ENCODE measurements at places on chromosomes 2 and 18.

DNA sequence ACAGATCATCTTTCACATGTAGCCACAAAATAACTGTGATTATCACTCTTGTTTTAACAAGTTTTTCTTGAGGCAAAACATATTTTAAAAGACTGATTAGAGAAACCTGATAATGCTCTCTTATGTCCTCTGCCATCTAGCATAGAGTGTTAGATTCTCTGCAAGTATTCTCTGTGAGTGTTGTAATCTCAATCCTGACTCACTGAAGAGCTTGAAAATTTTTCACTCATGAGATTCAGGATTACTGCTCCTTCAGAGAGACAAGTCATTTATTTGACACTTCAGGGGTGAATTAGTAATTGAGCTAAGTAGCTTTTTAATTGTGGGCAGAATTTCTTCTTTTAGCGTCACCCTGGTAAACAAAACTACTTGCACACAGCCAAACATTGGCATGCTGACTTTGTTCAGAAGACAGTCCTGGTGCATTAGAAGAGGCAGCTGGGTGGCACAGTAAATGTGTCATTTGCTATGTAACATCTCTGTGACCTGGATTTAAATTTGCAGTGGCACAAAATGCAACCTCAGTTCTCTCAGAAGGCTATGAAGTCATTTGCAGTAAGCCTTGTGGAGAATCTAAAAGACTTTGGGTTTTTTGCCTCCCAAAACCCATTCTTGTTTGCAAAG, 172.9 kb downstream of the LRP1B start:
- DNase-seq = no peak

- no peak for DNase-seq
Measured at GRCh38 chr2:71684226-71685072, 231.1 kb downstream of the DYSF start.

- no peak for DNase-seq
Measured at GRCh38 chr2:105753380-105753779, 8.7 kb downstream of the NCK2 start.

DNA sequence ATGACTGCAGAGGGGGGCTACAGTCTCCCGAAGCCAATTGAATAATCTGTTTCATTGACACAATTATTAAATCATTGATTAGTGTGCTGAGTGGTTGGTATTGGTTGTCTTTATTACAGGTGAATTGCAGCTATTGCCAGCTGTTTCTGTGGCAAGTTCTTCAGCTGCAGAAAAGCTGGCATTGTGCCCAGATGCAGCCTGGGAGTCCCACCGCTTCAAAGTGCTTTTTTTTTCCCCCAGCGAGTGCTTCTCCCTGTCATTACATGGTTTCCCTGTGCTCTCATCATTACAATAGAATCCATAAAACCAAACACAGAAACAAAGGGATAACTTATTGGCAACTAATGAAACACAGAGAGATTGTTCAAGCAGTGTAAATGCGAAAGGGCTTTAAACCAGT, 164.7 kb downstream of the GRB14 start:
- no peak for DNase-seq

DNA sequence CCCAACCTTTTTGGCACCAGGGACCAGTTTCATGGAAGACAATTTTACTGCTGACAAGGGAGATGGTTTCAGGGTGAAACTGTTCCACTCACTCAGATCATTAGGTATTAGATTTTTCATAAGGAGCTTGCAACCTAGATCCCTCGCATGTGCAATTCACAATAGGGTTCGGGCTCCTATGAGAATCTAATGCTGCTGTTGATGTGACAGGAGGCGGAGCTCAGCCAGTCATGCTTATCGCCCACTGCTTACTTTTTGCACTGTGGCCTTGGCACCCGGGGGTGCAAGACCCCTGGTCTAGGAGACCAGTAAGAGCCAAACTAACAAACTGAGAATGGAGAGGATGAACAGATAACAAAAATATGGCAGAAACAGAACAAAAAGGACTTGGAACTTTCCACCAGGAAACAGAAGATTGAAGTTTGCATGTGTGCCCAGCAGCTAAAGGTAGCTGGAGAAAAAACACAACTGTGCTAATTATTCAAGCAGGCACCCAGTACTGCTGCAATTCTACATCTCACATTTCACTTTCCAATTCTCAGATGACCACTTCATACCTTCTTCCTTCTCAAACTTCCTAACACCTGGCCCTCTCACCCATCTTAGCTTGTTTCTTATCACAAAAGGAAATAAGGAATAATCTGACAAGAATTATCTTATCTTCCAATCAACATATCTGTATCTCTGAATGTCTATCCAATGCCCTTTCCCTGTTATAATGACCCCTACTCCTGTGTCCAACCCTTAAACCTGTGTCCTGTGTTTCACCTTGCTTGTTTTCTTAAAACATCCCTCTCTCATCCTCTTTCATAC, 24.8 kb downstream of the SP3 start:
- no peak for DNase-seq

DNA sequence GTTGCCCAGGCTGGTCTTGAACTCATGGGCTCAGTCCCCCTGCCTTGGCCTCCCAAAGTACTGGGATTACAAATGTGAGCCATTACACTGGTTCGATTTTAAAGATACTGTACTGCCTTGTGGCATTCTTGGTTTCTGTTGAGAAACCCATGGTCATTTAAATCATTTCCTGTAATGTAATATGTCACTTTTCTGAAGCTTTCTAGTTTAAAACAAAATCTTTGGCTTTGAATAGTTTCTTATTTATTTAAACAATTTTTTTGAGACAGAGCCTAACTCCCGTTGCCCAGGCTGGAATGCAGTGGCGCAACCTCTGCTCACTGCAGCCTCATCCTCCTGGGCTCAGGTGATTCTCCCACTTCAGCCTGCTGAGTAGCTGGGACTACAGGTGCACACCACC, 8.9 kb downstream of the ZNF512 start:
- DNase-seq = no peak

GRCh38 chr2:207251573-207252192, 85.9 kb upstream of the KLF7 start:
- no peak for DNase-seq

DNA sequence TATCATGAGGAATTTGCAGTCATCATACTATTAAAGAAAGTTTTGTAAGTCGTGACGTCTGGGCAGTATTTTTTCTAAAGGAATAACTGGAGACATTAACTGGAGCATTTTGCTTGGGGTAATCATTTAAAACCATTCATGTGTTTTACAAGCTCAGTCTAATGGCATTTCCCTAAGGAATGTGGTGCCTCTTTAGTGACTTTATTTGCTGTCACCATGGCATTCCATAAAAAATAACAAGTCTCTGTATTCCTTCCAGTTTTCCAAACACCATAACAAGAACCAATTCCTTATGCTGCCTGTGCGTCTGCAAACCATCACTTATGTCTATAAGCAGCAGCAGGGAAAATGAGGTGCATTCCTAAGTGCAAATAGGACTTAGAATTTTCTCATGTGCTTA, 82.8 kb downstream of the EPB41L3 start:
- DNase-seq = no peak

GRCh38 chr2:24785671-24786321, 7.4 kb downstream of the PTRHD1 start:
- DNase-seq = no peak

DNA sequence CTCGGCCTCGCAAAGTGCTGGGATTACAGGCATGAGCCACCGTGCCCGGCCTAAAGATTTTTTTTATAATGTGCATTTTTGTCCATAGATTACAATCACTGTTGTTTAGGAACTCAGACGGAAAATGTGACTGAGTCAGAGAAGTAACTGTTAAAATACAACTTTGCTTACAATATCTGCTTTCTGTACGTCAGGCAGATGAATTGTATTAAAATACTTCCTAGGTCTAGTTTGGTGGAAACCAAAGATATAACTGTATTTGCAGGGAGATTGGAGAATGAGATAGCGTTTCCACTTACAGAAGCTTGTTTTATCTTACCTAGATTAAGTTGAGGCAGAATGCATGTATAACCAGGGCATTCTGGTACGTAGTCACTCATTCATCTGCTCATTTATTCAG, 36.7 kb downstream of the ASAP2 start:
- DNase-seq = no peak

DNA sequence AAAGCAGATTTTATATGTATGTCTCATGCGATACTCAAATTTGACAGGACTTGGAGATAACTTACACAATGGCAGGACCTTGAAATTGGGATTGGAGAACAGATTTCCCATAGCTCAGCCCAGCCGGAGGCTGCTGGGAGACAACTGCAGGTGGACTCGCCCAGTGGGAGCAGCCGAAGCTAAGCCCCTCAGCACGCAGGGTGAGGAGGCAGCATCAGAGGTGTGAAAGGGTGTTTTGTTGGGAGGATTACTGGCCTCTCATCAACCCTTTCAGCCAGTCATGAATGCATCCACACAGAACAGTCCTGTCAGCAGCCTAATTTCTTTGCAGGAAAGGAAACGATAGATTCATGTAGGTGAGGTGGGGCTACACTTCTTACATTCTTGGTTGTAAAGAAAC, 110.4 kb upstream of the DYNAP start:
- no peak for DNase-seq

GRCh38 chr2:88053296-88053695, 2.3 kb downstream of the KRCC1 start:
- no peak for DNase-seq

DNA sequence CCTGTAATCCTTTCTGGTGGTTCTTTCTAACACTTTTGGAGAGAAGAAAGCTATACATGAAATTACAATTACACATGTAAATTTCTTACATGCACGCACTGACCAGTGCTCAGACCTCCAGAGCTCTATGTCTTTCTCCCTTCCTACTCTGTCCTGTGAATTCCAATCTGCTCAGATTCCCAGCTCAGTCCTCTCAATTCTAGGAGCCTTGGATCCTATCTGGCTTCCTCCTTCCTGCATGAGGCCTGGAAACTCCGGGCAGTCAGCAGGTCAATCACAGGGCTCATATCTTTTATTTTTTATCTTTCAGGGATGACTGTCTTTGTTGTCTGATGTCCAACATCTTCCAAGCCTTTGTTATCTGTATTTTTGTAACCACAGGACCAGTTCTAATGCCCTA, 56.0 kb downstream of the NEURL3 start:
- no peak for DNase-seq

DNA sequence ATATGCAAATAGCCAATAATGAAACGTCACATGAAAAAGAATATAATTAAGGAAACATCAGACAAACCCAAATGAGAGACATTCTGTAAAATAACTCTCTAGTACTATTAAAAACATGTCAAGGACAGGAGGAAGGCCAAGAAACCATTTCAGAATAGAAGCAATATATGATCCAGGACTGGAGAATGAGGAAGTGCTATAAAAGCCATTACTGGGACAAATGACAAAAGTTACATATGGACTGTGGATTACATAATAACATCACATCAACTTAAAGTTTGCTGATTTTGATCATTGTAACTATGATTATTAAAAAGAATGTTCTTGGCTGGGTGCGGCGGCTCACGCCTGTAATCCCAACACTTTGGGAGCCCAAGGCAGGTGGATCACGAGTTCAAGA, 81.3 kb downstream of the CRACDL start:
- no peak for DNase-seq

- DNase-seq = peak; percentile 65
Measured at GRCh38 chr18:23871410-23871809, 143.1 kb upstream of the TTC39C start.

- no peak for DNase-seq
Measured at GRCh38 chr2:121189661-121190381, 95.2 kb downstream of the TFCP2L1 start.

DNA sequence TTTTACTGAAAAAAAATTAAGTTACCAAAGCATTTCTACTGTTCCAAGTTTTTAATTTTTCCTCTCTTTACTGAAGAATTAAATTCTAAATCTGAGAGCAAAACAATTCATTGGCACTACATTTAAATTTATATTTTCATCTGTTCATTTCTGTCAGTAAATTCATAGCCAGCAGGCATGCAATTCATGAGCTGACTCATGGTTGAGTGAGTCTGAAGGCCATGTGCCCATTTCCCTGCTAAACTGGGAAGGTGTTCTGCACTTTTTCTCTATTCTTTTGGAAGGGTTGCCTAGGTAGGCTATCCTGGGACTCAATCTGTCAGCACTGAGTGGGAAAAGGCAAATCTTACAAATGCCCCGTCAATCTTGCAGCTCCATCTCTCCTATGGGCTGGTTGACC, 88.7 kb downstream of the KLHL14 start:
- no peak for DNase-seq

DNA sequence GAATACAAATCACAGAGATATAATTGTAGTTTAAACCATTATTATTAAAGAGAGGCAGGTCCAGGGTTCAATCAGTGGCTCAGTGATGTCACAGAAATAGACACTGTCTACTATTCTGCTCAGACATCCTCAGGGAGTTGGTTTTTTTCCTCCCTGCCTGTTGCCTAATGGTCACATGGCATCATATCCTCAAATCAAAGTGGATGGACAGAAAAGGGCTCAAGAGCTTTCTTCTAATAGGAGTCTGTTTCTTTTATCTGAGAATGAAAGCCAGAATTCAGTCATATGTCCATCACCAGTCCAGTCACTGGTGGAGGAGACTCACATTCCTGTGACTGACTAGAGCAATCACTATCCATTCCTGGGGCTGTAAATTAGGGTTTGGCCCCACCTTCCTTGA, 27.9 kb upstream of the EPC2 start:
- DNase-seq = no peak

Measured in activated CD4-positive, alpha-beta memory T cell treated with anti-CD3 and anti-CD28 coated beads, Interleukin-2, amount 10 ng/mL, durations not matched to agents 7 days and 5 days (primary cell).